ENCODE measurements at places on chromosomes 6 and 20. TPM values are rescaled to one million over a fixed set of nuclear protein-coding genes. Genes with fewer than 3 reads are reported as not detected.

POM121L2 gene
- not detected for polyA plus RNA-seq

SEMG1 gene
- polyA plus RNA-seq, result not detected

PEX3 gene
- polyA plus RNA-seq, result 5.8 TPM

GDAP1L1 gene
- polyA plus RNA-seq, result not detected

BCAS1 gene
- polyA plus RNA-seq, result 4.8 TPM

PRDM13 gene
- polyA plus RNA-seq, result not detected

SRMS gene
- polyA plus RNA-seq, result not detected

EEF1E1 gene
- polyA plus RNA-seq, result 19.9 TPM

BPI gene
- 3.5 TPM for polyA plus RNA-seq

TFAP2A gene
- 0.12 TPM for polyA plus RNA-seq

TTBK1 gene
- 0.10 TPM for polyA plus RNA-seq

CCN5 gene
- polyA plus RNA-seq, result 0.36 TPM

LY6G5C gene
- polyA plus RNA-seq, result 3.5 TPM

NKX2-4 gene
- not detected for polyA plus RNA-seq

UBE2J1 gene
- 26.0 TPM for polyA plus RNA-seq

ASIP gene
- polyA plus RNA-seq, result not detected

ANKRD6 gene
- 9.3 TPM for polyA plus RNA-seq

GTSF1L gene
- not detected for polyA plus RNA-seq

OR14J1 gene
- not detected for polyA plus RNA-seq

MYL9 gene
- polyA plus RNA-seq, result 183 TPM

ZFP57 gene
- polyA plus RNA-seq, result 0.61 TPM

C6orf15 gene
- not detected for polyA plus RNA-seq

Measured in adipose tissue (tissue), 3 donors.